ENCODE measurements at places on chromosomes 13 and 19. TPM values are rescaled to one million over a fixed set of nuclear protein-coding genes. Genes with fewer than 3 reads are reported as not detected.

Gene PSG7
- total RNA-seq: not detected

Gene OVOL3
- total RNA-seq: 3.3 TPM

Gene BRCA2
- 13.6 TPM for total RNA-seq

Gene ZNF460
- total RNA-seq: 59.5 TPM

Gene PTGIR
- total RNA-seq: 0.87 TPM

Gene SOHLH2
- 17.9 TPM for total RNA-seq

Gene ZNF844
- 15.7 TPM for total RNA-seq

Gene MCEMP1
- total RNA-seq: not detected

Gene SCN1B
- 3.5 TPM for total RNA-seq

Gene ZNF135
- total RNA-seq: 19.1 TPM

Gene KCNC3
- 6.9 TPM for total RNA-seq

Gene ZNF470
- 8.3 TPM for total RNA-seq

Gene ONECUT3
- 0.25 TPM for total RNA-seq

Gene SELENOV
- 2.5 TPM for total RNA-seq
